ENCODE measurements at places on chromosomes 3 and 15.

- DNase-seq, result no peak
Measured at GRCh38 chr3:4834403-4834866, 144.8 kb upstream of the BHLHE40 start.

- DNase-seq, result no peak
Measured at GRCh38 chr15:77336006-77336405, 83.9 kb downstream of the PEAK1 start.

DNA sequence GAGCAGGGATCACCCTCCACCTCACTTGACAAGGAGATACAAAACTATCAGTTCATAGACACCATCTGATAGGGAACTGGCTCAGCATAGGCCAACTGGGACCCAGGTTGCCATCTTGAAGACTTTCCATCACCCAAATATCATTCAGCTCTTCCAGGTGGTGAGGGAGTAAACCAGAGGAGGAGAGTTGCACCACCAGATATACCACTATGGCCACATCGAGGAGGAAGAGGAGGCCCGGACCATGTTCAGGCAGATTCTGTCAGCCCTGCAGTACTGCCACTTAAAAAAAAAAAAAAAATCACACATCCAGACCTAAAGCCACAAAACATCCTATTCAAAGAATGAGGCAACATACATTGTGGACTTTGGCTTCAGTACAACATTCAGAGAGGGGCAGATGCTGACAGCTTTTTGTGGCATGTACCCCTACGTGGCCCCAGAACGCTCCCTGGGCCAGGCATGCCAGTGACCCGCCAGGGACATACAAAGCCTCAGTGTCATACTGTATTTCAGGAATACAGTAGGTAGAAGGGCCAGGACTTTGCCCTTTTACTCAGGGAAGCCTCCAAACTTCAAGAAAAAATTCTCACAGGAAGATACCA is 18.4 kb upstream of the EMC3 start:
- no peak for DNase-seq

GRCh38 chr3:155712008-155712407 is 32.9 kb downstream of the PLCH1 start:
- no peak for DNase-seq

- no peak for DNase-seq
Measured at GRCh38 chr3:99865321-99865720, 47.7 kb downstream of the CMSS1 start.

DNA sequence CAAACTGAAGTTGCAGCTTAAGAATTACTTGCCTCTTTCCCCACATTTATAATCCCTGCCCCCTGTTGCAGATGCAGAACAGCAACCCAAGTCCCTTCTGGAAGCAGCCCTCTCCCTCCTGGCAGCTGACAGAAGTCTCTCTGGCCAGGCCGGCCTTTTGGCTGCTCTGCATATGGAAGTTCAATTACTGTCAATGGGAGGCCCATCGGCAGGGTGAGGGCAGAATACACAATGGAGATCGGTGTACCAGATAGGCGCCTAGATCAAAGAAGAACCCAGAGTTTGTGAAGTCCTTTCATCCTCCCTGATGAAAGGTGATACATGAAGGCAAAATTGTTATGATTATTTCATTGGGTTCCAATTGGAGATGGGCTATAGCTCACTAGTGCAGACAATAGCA is 327.9 kb upstream of the CTNNB1 start:
- no peak for DNase-seq

GRCh38 chr15:72783004-72783639 is 436 bp downstream of the ADPGK start:
- DNase-seq, result no peak

Measured in NCI-H524 treated with DMSO at 0.1 percent for 48 hours (cell line).